ENCODE measurements at places on chromosomes 1 and 21. TPM values are rescaled to one million over a fixed set of nuclear protein-coding genes. Genes with fewer than 3 reads are reported as not detected.
A peak's percentile ranks its signal among the peaks of the same experiment; 100 is the strongest.

GRCh38 chr21:44736291-44737004 lies 25.1 kb upstream of the TSPEAR start:
- peaks cover 10% of the 10 kb centered on the region for H3K27me3 ChIP-seq
- DNase-seq, result no peak
- no peaks in the 10 kb centered on the region for H3K36me3 ChIP-seq
- no peak overlapping the region for H3K27ac ChIP-seq

PTPRU gene
- total RNA-seq, result 0.67 TPM

GRCh38 chr1:27099135-27099586 lies 55.8 kb downstream of the SLC9A1 start:
- H3K4me3 ChIP-seq, result no peak overlapping the region
- no peaks in the 10 kb centered on the region for H3K27me3 ChIP-seq
- DNase-seq, result no peak
- peak overlapping the region; percentile 66 for H3K27ac ChIP-seq
- H3K4me1 ChIP-seq, result peaks cover 14% of the 10 kb centered on the region
- peaks cover 6% of the 10 kb centered on the region for H3K36me3 ChIP-seq

- no peak for DNase-seq
- no peaks in the 10 kb centered on the region for H3K4me1 ChIP-seq
- no peak overlapping the region for H3K27ac ChIP-seq
- peaks cover 11% of the 10 kb centered on the region for H3K36me3 ChIP-seq
- no peak overlapping the region for H3K4me3 ChIP-seq
Measured at GRCh38 chr1:33288976-33289857, 31.7 kb downstream of the A3GALT2 start.

GRCh38 chr1:36751525-36751924 lies 268.8 kb upstream of the CSF3R start:
- peaks cover 10% of the 10 kb centered on the region for H3K27me3 ChIP-seq
- H3K4me3 ChIP-seq, result no peak overlapping the region
- H3K27ac ChIP-seq, result no peak overlapping the region
- H3K4me1 ChIP-seq, result no peaks in the 10 kb centered on the region
- no peak for DNase-seq
- no peaks in the 10 kb centered on the region for H3K36me3 ChIP-seq

LCE2C gene
- total RNA-seq, result not detected

DNA sequence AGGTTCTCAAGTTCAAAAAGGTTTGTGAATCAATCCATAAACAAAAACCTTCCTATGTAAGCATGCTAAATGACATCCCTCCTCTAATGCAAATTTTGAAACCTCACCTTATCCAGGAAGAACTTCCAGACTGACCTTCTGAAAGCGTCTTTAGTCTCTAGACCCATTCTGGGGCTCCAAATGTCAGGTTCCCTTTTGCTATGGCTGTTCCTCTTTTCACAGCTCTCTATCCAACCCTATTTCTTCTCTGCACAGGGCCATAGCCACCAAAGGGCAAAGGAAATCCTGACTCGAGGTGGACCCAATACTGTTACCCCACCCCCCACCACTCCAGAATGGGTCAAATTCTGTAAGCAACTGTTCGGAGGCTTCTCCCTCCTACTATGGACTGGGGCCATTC lies 3.4 kb downstream of the ATP1A4 start:
- peaks cover 12% of the 10 kb centered on the region for H3K27me3 ChIP-seq
- H3K4me1 ChIP-seq, result no peaks in the 10 kb centered on the region
- no peak for DNase-seq
- H3K27ac ChIP-seq, result no peak overlapping the region
- H3K36me3 ChIP-seq, result no peaks in the 10 kb centered on the region

GRCh38 chr1:208058267-208058666 lies 147.3 kb upstream of the CD34 start:
- no peak overlapping the region for H3K4me3 ChIP-seq
- no peak for DNase-seq
- no peaks in the 10 kb centered on the region for H3K4me1 ChIP-seq
- no peaks in the 10 kb centered on the region for H3K36me3 ChIP-seq
- no peak overlapping the region for H3K27ac ChIP-seq
- H3K27me3 ChIP-seq, result peaks cover 14% of the 10 kb centered on the region

DNA sequence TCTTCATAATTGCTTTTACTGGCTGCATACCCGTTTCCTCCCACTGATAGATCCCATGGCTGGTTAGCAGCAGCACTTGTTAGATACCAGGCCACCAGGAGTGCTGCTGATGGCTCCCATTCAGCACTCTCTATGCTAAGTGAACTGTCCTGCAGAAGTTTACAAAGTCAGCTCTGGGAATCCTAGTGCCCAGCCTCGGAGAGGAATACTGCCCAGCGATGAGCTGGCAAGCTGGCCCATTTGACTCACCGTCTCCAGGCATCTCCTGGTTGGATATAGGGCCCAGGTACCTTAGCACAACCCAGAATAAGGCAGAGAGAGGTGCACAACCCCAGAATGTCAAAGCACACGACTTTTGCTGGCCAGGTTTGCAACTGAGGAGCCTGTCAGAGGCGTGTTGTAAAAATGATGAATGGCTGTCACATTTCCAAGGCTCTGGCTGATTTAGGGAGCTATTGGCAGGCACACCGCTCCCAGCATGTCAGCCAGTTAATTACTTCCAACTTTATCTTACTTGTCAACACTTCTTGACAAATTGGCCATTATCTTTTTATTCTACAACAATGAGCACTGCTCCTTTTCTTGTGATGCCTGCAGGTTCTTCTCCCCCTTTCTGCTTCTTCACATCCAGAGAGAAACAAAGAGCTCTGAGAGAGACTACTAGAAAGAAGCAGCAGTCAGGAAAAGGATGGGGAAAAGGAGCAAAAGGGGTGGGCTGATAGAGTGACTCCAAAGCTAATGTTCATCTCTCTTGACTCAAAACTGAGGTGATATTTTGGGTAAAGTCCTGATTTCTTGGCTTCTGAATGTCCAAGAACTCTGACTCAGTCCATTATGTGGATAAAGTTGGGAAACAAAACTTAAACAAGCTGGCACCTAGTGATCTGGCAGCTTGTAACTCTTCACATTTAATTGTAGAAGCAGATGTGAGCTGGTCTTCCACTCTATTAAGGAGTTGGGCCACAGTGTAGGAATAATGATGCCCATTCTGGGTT lies 10.8 kb upstream of the ANGPTL7 start:
- H3K4me1 ChIP-seq, result no peaks in the 10 kb centered on the region
- H3K27ac ChIP-seq, result no peak overlapping the region
- no peaks in the 10 kb centered on the region for H3K27me3 ChIP-seq
- DNase-seq, result no peak
- no peak overlapping the region for H3K4me3 ChIP-seq

CACNA1S gene
- total RNA-seq, result not detected

HMCN1 gene
- total RNA-seq, result under 0.01 TPM

DNA sequence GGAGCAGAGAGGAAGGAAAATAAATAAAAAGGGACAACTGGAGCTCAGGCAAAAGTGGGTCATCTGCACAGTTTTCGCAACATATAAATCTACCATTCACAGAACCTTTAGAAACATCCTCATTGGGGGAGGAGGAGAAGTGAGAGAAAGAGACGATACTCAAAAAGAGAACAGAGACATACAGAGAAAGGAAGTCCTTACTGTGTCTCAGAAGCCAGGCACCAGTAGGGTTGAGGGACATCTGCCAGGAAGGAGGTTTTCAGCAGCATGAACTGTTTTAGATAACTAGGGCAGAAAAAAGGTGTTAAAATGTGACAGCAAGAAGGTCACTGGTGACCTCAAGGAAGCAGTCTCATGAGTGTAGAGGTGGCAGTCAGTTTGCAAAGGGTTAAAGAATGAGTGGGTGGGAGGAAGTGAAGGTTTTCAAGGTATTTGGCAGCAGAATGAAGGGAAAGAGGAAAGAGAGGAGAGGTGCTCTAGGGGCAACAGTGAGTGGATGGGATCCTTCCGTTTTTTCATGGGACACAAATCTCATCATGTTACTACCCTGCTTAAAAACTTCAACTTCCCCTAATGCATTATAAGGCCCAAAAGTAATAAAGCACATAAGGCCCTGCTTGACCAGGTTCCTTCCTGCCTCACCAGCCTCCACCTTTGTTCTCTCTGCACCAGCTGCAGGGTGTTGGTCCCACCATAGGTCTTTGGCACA lies 9.5 kb downstream of the JAK1 start:
- no peak overlapping the region for H3K27ac ChIP-seq
- H3K27me3 ChIP-seq, result no peaks in the 10 kb centered on the region
- H3K4me3 ChIP-seq, result no peak overlapping the region
- peak; percentile 14 for DNase-seq

DNA sequence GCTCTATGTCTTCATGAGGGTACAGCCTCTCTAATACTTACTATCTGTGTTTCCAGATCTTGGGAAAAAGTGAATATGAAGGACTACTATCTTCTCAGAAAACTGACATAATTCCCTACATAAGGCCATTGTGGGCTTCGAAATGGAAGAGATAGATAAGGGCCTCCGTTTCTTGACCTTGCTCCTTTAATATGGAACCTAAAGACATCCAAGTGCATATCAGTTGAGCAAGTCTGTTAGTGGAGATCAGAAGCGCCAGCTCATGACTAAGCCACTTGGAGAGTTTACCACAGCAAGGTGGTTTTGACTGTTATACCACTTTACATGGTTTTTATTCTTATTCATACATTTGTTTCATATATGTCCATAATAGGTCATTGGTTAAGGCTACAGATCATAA lies 35.3 kb upstream of the FCER1A start:
- peaks cover 2% of the 10 kb centered on the region for H3K27me3 ChIP-seq
- DNase-seq, result no peak
- H3K4me3 ChIP-seq, result no peak overlapping the region
- no peaks in the 10 kb centered on the region for H3K4me1 ChIP-seq
- H3K27ac ChIP-seq, result no peak overlapping the region
- no peaks in the 10 kb centered on the region for H3K36me3 ChIP-seq

DNA sequence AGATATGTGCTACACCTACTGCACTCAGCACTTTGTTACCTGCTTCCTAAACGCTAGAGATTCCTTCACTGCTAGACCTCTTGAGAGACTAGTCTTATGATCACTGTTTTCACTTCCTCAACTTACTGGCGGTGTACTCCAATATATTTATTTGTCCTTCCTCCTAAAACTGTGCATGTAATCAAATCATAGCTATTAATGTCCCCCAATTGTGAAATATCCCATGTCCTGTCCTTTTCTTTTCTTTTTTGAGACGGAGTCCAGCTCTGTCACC lies 3.4 kb downstream of the SOAT1 start:
- no peak overlapping the region for H3K27ac ChIP-seq
- H3K36me3 ChIP-seq, result peaks cover 5% of the 10 kb centered on the region
- no peak for DNase-seq
- no peaks in the 10 kb centered on the region for H3K27me3 ChIP-seq
- no peak overlapping the region for H3K4me3 ChIP-seq

DNA sequence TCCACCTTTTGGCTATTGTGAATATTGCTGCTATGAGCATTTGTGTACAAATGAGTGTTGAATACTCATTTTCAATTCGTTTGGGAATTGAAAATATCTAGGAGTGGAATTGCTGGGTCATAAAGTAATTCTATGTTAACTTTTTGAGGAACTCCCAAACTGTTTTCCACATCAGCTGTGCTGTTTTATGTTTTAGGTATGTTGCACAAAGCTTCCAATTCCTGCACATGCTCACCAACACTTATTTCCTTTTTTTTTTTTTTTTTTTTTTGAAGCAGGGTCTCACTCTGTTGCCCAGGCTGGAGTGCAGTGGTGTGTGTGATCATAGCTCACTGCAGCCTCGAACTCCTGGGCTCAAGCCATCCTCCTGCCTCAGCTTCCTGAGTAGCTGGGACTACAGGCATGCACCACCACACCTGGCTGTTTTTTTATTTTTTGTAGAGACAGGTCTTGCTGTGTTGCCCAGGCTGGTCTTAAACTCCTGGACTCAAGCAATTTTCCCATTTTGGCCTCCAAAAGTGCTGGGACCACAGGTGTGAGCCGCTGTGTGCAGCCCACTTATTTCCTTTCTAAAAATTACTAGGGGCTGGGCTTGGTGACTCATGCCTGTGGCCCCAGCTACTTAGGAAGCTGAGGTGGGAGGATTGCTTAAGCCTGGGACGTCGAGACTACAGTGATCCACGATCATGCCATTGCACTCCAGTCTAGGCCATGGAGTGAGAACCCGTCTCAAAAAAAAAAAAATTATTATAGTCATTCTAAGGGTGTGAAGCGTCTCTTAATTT lies 33.4 kb downstream of the TMCC2 start:
- H3K36me3 ChIP-seq, result no peaks in the 10 kb centered on the region
- peaks cover 1% of the 10 kb centered on the region for H3K27me3 ChIP-seq
- no peak overlapping the region for H3K4me3 ChIP-seq
- peaks cover 42% of the 10 kb centered on the region for H3K4me1 ChIP-seq
- no peak overlapping the region for H3K27ac ChIP-seq

DNA sequence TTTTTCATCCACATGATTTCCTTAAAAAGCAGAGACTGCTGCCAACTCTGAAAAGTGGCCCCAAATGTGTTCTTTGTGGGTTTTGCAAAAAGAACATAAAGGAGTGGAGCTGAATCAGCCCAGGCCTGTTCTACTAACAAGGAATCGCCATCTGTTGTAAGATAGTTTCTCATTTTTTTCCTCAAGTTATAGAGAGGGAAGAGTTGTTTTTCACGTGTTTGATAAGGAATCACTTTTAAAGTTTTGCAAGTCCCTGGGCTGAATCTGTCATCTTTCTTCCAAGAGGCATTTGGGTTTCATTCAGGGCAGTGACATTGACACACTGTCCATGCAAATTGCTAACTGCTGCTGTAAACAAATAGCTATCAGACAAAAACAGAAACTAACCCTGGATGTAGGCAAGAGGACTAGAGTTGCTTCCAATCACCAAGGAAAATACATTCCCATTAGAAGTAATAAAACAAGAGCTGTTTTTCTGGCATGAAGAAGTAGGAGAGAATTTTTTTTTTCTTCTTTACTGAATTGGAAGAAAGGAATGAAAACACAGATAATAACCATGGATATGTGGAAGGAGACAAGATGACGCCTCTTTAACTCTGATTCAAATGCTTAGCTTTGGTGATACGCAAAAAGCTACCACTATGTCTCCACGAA lies 58.8 kb upstream of the TBX15 start:
- H3K27ac ChIP-seq, result no peak overlapping the region
- no peak for DNase-seq
- H3K36me3 ChIP-seq, result peaks cover 2% of the 10 kb centered on the region

DNA sequence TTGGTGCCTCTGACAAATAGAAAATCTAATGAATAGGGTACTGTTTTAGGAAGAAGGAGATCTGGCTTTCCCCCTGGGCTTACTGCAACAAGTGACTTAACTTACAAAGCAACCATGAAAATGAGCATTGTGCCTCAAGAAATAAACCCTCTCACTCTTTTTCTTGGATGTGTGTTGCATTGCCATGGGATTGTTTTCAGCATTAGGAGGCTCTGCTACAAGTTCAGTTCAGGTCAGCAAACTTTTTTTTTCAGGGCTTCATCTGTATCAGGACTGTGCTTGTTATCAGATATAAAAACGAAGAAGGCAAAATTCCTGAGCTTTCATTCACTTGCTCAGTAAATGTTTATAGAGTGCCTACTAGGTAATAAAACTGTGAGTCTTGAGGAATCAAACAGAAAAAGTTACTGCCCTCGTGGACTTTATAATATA lies 37.8 kb upstream of the DOCK7 start:
- no peak for DNase-seq
- H3K27ac ChIP-seq, result no peak overlapping the region
- peaks cover 7% of the 10 kb centered on the region for H3K4me1 ChIP-seq
- peaks cover 7% of the 10 kb centered on the region for H3K27me3 ChIP-seq

GRCh38 chr1:229941831-229942230 lies 125.2 kb upstream of the GALNT2 start:
- no peak overlapping the region for H3K4me3 ChIP-seq
- H3K27ac ChIP-seq, result no peak overlapping the region
- no peak for DNase-seq
- H3K27me3 ChIP-seq, result peaks cover 5% of the 10 kb centered on the region
